ENCODE measurements at places on chromosomes 6 and 20.

DNA sequence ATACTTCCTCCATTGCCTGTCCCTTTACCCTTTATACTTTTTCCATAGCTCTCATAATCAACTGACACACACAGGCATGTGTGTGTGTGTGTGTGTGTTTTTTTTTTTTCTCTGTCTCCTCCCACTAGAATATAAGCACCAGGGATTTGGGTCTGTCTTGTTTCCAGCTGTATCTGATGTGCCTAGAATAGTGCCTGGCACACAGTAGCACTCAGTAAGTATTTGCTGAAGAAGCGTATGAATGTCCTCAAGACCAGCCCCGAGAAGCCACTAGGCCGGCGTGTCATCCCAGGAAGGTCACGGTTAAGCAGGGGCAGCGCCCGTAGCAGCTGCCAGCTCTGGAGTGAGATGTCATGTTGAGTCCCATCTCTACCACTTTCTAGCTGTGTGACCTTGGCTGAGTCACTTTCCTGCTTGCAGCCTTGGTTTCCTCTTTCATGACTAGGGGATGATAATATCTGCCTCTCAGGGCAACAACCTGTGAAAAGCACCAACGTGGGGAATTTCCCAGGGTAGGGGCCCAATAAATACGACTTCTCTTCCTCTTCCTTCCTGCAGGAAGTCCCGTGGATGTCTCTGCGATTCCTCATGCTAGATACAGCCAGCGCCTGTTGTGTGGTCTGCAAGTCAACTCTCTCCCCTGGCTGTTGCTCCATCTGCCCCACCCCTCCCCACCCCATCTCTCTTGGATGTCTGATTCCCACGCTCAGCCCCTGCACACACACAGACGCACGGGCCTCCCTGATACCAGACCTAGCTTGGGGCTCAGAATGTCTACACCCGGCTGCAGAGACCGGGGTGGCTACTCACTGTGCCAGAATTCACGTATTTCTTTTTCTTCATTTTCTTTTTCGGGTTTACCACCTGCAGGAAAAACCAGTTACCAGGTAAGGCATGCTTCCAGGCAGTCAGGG lies 58.1 kb downstream of the RAB44 start:
- DNase-seq, result peak; percentile 80

- DNase-seq, result no peak
These were observed 7.2 kb downstream of the LPIN3 start for GRCh38 chr20:41347523-41348429.

DNA sequence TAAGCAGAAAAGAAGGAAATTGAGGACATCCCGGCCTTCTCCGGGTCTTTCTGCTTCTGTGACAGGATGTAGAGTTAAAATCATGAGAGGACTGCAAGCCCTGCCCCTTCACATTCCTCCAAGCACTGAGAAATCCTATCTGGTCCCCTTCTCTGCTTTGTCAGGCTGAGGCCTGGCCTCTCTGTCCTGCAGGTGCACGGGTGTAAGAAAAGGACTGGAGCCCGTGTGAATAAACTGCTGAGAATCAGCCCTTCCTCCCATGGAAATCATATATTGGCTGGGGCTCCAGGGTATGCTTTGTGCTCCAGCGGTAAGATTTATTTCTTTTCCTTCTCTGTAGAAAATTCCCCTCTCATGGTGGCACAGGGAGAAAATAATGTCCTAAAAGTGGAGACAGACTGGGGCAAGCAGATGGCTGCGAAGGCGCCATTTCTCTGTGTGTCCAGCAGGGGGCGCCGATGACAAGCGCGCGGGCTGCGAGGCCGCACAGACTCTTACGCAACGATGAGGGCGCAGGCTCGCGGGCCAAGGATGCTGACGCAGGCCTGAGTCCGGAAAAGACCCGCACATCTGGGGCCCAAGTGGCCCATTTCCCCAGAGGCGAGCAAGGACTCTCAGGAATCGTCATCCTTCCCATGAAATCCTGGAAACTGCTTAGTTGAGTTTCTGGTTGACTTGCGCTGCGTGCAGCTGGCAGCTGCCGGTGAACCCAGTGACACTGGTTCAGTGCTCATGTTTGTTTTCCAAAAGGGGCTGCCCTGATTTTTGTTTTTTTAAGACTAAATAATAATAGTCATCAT lies 258.6 kb downstream of the ADGB start:
- peak; percentile 64 for DNase-seq

GRCh38 chr20:32332614-32333013 lies 25.5 kb upstream of the ASXL1 start:
- DNase-seq, result no peak

GRCh38 chr6:16742116-16742515 lies 19.1 kb downstream of the ATXN1 start:
- DNase-seq, result no peak

- no peak for DNase-seq
These were observed 100.7 kb downstream of the SGK1 start for GRCh38 chr6:134217105-134217797.

- DNase-seq, result no peak
These were observed 148.8 kb upstream of the SOX4 start for GRCh38 chr6:21444711-21445260.
